Left kidney (tissue), 8 donors: ENCODE measurements at places on chromosomes 7 and 10. TPM values are rescaled to one million over a fixed set of nuclear protein-coding genes. Genes with fewer than 3 reads are reported as not detected.
A peak's percentile ranks its signal among the peaks of the same experiment; 100 is the strongest.

DNA sequence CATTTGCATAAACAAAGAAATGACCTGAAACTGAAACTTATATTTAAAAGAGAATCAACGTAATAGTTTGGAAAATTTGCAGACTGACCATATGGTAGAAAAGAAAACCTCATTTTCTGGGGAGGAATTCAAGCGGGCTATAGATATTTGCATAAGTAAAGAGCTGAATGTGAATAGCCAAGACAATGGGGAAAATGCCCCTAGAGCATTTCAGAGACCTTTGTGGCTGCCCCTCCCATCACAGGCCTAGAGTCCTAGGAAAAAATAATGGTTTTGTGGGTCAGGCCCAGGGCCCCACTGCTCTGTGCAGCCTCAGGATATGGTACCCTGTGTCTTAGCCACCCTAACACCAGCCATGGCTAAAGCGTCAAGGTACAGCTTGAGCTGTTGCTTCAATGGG lies 480.6 kb upstream of the MBL2 start:
- DNase-seq: no peak

The TUBB8 gene
- 1.1 TPM for polyA plus RNA-seq

- DNase-seq: no peak
Measured at GRCh38 chr7:132319481-132319880, 256.8 kb downstream of the PLXNA4 start.

The LRRC17 gene
- polyA plus RNA-seq: 73.0 TPM

DNA sequence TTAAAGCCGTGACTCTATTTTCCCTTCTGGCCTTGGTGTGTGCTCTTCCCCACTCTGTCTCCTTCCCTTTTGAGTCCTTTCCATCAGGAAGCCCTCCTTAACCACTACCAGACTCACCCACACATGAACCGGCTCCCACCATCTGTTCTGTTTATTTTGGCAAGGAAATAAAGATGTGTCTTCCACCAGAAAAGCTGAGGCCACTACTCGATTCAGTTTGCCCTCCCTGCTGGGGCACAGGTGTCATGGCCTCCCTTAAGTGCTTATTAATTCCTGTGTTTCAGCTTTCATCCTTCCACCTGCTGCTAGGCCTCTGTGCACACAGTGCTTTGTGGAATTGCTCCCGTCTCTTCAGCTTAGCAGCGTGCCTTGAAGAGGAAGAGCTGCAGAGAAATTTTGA lies 16.7 kb downstream of the POR start:
- DNase-seq: no peak

The ABCB4 gene
- polyA plus RNA-seq: 4.1 TPM

GRCh38 chr10:25661632-25662031 lies 272.4 kb upstream of the MYO3A start:
- DNase-seq: no peak

- DNase-seq: no peak
Measured at GRCh38 chr7:102872460-102872859, 40.3 kb upstream of the LRRC17 start.

The PPIF gene
- polyA plus RNA-seq: 66.9 TPM

DNA sequence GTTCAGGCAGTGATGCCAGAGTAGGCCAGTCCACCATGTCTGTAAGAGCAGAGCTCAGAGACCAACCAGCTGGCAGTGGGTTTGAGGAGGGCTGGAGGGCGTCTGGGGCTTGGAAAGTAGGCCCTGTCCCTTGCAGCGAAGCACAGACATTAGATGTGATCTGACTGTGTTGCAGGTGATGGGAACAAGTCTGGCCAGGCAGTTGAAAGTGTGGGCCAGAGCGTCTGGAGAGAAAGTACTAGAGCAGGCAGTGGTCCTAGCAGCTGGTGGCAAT lies 53.3 kb downstream of the CHN2 start:
- no peak for DNase-seq

The IL6 gene
- polyA plus RNA-seq: not detected

- no peak for DNase-seq
Measured at GRCh38 chr7:22842383-22842941, 19.8 kb upstream of the TOMM7 start.

GRCh38 chr7:93242106-93242505 lies 9.9 kb downstream of the VPS50 start:
- no peak for DNase-seq

DNA sequence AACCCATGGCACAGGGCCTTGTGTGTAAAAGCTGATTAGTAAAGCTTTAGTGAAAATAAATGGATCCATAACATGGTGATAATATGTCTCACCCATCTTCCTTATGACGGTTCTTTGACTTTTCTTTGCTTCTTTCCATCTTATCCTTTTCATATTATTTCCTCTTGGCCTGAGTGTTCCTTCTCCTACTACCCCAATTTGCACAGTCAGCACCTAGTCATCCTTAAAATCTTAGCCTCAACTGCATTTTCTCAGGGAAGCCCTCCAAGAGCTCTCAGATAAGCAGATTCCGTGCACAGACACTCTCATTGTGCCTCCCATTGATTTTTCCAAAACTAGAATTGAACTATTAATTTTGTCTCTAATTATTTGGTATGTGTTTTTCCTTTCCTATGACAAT lies 112.4 kb downstream of the PTN start:
- DNase-seq: no peak

GRCh38 chr10:22229802-22230157 lies 12.0 kb upstream of the EBLN1 start:
- DNase-seq: peak; percentile 32

DNA sequence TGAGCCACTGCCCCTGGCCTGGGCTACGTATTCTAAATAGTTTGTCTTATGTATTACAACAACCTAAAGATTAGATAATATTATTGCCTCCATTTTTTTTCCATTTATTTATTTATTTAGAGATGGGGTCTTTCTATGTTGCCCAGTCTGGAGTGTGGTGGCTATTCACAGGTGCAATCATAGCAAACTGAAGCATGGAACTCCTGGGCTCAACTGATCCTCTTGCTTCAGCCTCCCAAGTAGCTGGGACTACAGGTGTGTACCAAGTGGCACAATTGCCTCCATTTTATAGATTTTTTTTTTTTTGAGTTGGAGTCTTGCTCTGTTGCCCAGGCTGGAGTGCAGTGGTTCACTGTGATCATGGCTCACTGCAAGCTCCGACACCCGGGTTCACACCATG lies 6.5 kb upstream of the TRA2A start:
- DNase-seq: no peak

DNA sequence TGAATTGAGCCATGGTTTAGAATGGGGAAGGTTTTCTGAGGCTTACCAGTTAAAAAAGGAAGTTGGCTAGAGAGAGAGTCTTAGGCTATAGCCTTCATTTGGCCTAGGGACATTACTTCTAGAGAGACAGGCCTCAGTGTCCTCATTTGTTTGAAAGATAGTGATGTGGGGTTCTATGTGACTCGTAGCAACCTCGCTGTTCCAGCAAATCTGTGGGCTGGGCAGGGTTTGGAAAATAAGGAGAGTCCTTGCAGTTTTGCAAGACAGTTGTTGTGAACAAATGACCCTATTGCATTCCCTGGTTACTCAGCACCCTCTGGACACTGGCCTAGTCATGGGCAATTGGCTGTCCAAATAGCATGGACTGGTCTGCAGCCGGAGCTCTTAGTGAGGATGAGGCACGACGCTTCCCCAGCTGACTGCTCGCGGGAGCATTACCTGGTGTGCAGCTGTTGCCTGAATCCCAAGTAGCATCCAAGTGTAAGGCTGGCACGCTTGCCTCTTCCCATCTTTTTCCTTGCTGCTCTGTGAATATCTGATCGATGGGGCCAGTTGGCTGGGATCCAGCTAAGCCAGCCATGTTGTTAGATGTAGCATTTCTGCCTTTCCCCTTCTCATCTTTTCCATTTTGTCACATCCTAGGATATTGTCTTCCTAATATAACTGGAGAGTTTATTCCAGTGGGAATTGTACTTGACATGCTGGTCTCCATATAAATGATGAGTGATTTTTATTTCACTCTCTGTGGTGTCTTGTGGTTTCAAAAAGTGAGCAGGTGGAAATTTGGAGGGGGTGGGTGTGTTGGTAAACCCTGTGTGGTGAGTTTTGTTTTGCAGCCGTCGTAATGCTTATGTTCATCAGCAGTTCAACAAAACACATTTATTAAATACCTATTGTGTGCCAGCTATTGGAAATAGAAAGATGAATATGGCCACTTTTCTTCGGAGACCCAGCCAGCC lies 99.8 kb downstream of the SND1 start:
- no peak for DNase-seq

The ADIRF gene
- 8.9 TPM for polyA plus RNA-seq

GRCh38 chr10:62082729-62083411 lies 181.4 kb downstream of the ARID5B start:
- DNase-seq: no peak

GRCh38 chr10:77036993-77037734 lies 600.4 kb downstream of the KCNMA1 start:
- DNase-seq: no peak

GRCh38 chr10:15787426-15787825 lies 67.7 kb upstream of the ITGA8 start:
- no peak for DNase-seq

- DNase-seq: no peak
Measured at GRCh38 chr7:131628634-131629033, 72.2 kb upstream of the PODXL start.

The LBX1 gene
- polyA plus RNA-seq: not detected

GRCh38 chr10:21530168-21530567 lies 3.9 kb upstream of the MLLT10 start:
- no peak for DNase-seq

- DNase-seq: no peak
Measured at GRCh38 chr7:125927556-125927955, 997.9 kb upstream of the POT1 start.

- DNase-seq: no peak
Measured at GRCh38 chr7:68914006-68914405, 684.3 kb upstream of the AUTS2 start.

DNA sequence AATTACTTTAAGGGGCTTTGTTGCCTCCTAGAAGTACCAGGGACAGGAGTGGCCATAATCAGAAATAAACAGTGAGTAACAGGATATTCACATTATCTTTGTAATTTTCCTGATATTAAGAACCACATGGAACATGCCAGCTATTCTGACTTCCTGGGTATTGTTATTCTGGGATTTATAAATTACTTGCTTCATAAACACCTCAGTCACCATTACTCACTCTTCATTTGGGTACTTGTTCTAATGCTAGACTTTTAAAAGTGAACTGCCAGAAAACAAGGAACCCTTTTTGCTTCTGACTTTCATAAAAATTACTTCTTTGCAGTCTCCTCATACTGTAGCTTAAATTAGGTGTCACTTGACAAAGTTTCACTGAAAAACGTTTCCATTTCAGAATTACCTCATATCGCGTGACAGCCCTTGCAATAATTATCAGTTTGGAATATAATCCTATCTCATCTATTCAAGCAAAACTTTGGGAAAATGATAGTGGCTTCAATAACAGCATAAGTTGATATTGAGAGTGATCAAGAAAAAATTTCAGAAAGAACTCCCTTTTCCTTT lies 29.8 kb downstream of the CABCOCO1 start:
- no peak for DNase-seq

DNA sequence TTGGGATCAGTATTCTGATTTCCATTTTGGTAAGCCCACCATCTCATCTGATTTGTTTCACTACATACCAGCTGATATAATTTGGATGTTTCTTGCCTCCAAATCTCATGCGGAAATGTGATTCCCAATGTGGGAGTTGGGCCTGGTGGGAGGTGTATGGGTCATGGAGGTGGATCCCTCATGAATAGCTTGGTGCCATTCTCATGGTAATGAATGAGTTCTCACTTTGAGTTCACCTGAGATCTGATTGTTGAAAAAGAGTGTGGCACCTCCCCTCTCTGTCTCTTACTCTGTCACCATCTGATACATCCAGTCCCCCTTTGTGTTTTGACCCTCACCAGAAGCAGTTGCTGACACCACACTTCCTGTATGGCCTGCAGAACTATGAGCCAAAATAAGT lies 347.3 kb downstream of the ARL4A start:
- DNase-seq: no peak

The PPP1R9A gene
- 40.1 TPM for polyA plus RNA-seq

DNA sequence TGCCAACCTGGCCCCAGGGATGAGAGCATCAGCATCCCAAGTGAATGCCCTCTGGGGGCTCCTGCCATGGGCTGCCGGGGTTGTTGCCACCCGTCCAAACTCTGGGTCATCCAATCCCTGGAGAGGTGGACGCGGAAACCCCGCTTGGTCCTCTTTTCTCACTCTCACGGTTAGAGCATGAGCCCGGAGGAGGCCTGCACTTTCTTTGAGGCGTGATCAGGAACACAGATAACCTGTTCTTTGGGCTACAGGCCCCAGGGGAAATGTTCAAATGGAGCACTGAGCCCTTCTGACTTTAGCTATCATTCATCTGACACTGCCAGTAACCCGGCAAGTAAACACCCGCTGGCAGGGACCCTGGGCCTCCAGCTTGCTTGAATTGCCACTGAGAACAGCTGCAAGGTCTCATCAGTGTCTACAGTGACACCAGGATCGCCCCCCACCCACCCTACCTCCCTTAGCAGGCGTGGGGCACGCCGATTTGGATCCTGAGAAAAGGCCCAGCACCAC lies 29.4 kb upstream of the SLF2 start:
- no peak for DNase-seq

- no peak for DNase-seq
Measured at GRCh38 chr7:102888561-102889233, 24.1 kb upstream of the LRRC17 start.

- no peak for DNase-seq
Measured at GRCh38 chr7:22732556-22733126, 5.6 kb downstream of the IL6 start.

The ZPBP gene
- 0.90 TPM for polyA plus RNA-seq

- DNase-seq: no peak
Measured at GRCh38 chr10:101228153-101228965, 904 bp downstream of the LBX1 start.

The C7orf57 gene
- polyA plus RNA-seq: 0.95 TPM

GRCh38 chr7:4868493-4868892 lies 6.7 kb upstream of the PAPOLB start:
- no peak for DNase-seq

GRCh38 chr10:44311563-44312051 lies 73.3 kb downstream of the CXCL12 start:
- DNase-seq: no peak

GRCh38 chr7:157432541-157432956 lies 95.7 kb downstream of the DNAJB6 start:
- DNase-seq: peak; percentile 36

DNA sequence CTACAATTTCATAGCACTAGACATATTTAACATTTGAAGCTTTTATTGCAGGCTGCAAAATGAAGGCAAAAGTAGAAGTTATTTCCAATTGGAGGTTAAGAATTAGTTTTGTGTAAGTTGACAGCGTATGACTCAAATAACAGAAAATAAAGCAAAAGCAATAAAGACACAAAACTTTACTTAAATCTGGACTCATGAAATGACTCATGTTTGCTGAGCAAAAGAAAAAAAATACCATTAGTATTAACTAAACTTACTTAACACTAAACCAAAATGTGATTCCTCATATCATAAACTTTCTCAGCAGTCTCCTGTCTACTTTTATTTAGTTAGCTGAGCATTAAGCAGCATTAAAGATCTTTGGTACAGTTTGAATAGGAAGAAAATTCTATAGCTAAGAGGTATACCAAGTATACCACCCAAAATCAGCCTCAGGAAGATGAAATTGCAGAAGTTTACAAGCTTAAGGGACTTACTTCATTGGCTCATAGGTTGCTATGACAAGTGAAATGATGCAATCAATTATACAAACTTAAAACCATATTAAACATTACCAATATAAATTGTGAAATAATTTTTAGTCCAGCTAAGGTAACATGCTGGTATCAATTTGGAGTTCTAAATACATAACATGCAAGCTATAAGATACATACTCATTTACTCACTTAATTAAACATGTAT lies 1131.4 kb downstream of the XPNPEP1 start:
- DNase-seq: no peak
